Stimulated activated CD4-positive, alpha-beta T cell treated with anti-CD3 and anti-CD28 coated beads, Interleukin-4, amount 100 ng/mL, for 1 hour (primary cell): ENCODE measurements at places on chromosomes 4 and X.

GRCh38 chrX:153725832-153726285, 1.2 kb downstream of the ABCD1 start:
- DNase-seq, result no peak

DNA sequence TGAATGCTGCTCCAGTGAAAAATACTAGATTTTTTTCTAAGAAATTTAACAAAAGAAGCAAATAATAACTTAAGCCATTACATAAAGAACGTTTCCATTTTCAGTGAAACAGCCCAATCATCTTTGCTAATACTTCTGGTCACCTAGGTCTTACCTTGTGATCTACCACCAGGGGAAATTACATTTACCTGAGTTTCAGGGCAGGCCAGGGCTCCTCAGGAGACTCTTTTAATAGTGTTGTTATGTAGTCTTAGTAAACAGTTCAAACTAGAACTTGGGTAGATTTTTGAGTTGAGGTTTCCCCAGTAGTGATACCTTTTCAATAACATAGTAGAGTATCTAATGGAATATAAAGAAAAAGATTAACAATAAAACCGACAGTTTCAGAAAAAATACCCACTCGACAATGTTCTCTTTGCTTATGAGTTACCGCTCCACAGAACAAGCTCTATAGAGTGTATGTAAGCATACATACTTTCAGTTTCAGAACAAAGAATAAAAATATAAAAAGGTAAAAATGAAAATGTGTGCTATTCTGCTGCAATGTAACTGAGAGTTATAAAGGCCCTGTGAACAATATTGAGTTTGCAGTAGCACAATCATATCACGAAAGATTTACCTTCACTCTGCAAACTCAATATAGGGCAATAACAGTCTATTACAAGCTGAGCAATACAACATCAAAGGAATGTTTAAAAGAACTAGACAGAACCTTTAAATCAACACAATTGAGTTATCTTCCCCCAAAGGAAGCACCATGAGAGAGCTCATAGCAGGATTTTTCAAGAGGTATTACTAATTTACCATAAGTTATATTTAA, 165.8 kb downstream of the ATOH1 start:
- DNase-seq, result no peak

DNA sequence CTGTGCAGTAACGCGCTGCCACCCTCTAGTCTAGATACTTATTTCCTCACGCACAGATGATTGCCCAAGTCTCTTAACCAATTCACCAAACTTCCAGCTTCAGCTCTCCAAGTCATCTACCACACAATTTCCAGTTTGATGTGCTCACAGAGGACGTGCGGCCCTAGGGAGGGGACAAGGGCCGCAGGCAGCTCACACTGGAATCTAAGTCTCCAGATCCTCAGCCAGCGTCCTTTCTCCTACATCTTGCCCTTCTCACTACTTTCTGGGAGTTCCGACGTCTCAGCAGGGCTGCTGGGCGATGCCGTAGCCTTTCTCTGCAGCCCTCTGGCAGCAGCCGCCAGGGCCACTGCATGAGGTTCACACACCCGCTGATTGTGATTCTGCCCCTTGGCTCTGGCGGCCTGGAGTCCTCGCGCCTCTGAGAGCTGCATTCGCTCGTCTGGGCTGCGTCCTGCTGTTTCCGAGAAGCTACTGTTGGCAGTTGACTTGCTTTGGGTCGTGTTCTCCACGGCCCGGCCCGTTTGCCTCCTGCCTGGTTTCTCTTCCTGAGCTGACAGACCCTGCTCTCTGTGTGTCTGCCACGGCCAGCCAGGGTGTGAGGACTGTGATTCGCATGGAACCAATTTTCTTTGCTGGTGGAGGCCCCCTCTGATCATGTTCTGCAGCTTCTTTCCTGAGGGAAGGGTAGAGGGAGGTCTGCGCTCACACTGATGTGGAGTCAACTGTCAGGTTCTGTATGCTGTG, 14.1 kb upstream of the TMEM131L start:
- no peak for DNase-seq

DNA sequence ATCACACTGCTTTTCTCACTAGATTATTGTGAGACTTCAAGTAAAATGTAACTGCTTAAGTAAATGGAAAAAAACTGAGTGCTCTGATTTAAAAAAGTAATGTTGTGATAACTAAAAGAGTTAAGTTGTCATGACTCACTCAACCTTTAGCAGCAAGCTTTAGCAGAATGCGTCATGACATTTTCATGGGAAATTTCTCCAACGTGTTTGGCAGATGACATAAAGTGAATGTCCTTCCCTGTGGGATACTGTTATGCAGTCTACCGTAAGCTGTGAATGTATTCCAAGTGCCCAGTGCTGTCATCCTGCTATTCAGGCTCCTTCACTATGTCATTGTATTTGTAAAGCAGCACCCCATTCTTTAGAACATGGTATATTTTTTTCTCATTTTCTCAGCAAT, 136.2 kb downstream of the CPXCR1 start:
- no peak for DNase-seq

GRCh38 chr4:1183985-1184773, 11.8 kb upstream of the SPON2 start:
- DNase-seq, result no peak

DNA sequence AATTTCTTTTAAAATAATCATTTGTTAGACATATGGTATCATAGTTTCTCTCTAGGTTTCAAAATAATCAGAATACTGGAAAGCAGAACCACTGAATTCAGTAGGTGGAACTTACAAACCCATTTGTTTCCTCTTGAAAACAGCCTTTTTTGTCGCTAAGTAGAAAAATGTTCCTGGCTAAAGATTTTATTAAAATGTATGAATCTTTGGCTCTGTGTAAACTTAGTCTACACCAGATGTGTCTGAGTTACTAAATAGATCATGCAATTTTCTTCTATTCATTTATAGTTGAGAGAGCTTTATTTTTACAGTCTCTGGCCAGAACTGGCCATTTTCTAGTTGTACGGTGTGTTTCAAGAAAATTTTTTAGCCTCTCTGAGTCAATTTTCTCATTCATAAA, 1.0 kb downstream of the CYSLTR1 start:
- no peak for DNase-seq

DNA sequence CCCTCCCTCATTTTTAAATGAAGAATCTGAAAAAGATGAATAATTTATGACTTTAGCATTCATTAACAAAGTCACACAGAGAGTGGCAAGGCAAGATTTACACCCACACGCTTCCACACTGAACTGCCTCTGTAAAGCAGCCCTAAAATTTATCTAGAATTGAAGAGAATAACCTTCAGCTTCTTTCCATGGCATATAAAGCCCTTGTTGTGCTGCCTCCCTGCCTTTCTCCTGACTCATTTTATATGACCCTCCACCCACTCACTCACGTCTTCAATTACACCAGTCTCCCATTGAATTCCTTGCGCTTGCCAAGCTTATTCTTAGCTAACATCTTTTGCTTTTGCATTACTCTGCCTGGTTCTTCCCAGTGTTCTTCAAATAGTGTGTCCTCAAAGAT, 2649.3 kb downstream of the PCDH7 start:
- no peak for DNase-seq

DNA sequence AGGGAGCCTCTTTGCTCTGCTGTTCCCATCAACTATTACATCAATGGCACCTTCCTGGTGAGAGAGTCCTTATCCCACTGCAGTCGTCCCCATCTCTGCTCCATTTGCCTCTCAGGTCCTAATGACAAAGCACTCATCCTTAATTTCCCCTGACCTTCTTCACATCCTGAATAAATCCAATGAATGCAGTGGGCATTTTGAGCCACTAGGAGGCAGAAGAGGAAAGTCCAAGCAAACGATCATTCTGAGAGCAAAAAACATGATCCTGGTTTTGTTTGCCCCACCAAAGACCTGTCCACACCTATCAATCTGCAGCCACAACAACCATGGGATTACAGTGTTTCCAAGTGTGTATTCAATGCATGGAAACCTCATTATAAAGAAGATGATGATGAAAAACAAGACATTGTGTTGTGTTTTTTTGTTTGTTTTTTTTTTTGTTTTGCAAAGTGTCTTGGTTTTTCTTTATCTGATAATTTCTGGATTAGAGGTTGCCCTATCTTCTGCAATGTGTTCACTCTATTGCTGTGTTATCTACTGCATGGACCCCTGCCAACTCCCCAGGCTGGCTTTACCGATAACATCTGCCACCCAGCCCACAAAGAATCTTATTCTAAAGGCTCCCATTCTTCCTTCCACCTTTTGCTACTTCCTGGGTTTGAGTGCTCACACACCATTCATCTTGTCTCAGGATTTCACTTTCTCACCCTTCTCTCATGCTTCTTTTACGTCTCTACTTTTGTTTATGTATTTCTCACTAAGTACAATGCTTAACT, 207.2 kb downstream of the NLGN4X start:
- no peak for DNase-seq

GRCh38 chr4:4233610-4234009, 6.9 kb upstream of the OTOP1 start:
- DNase-seq, result no peak

DNA sequence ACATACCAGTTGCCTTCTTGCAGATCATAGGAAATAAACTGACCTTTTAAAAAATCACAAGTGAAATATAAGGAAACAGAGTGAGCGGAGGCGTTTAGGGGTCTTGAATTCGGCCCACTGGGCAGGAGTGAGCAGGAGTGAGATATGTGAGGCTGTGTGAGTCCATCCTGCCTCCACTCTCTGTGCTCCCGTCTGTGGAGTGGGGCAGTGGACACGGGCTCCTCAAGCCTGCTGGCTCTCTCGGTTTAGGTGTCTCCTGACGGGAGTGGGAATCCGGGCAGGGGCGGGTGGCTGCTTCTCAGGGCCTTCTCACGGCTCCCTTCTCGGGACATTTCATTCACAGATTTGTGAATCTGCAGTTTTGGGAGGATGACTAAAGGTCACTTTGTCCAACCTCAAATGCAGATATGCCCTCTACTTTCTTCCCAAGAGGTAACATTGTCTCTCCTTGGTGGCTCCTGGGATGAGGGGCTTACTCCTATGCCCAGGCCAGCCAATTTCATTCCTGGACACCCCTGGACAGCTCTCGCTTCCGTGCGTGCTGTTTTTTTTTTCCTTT, 27.6 kb downstream of the CYTL1 start:
- DNase-seq, result no peak

- DNase-seq, result no peak
These were observed 2.6 kb upstream of the VSIG4 start for GRCh38 chrX:66042307-66043077.

DNA sequence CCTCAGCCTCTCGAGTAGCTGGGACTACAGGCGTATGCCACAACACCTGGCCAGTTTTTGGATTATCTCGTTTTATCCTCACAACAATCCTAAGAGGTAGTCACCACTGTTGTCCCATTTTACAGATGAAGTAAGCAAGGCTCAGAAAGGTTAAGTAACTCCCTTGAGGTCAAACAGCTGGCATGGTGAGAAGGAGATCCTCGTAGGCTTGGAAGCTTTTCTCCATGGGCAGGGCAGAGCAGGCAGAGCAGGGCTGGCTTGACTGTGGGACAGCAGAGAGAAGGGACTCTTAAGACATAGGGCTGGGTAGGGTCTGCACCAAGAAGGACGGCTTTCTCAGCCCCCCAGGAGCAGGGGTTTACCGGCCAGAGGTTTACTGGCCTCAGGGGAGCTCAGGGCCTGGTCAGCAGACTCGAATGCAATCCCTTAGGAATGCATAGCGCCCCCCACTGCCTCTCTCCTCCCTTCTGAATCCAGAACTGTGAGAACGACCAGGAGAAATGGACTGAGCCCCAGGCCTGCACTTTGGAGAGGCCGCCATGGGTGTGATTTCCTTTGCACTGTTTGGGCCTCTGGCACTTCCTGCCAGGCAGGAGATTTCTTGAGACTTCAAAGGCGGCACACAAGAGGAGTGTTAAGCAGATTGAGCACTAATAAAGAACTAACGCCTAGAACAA, 14.0 kb upstream of the CDKN2AIP start:
- DNase-seq, result no peak

DNA sequence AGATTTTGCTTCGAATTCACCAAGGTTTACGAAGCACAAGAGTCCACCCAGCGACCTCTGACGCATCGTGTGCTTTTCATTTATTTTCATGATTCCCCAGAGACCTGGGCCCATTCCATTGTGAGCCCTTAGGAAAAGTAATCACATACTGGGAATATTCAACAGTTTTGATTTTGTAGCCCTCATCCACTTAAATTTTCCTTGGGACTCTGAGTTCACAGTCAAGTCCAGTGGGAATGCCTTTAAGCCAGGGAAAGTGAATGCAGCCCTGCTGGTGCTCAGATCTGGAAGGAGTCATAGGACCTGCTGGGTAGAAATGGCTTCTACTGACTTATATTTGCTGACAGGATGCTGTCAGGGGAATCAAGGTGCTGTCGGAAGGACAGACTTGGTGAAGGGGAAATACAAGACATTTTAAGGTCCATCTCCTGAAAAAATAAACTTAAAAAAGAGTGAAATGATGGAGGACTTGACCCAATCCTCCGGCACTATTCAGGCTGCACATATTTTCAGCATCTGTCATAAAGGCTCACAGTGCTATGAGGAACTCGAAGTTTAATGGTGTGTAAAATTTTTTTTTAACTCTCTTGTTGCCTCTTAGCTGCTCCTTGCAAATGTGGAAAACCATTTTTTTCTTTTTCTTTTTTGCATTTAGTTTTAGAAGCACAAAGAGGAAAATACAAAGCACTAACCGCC, 204.9 kb downstream of the MID1 start:
- no peak for DNase-seq
